ENCODE measurements at places on chromosomes 2 and 18.

DNA sequence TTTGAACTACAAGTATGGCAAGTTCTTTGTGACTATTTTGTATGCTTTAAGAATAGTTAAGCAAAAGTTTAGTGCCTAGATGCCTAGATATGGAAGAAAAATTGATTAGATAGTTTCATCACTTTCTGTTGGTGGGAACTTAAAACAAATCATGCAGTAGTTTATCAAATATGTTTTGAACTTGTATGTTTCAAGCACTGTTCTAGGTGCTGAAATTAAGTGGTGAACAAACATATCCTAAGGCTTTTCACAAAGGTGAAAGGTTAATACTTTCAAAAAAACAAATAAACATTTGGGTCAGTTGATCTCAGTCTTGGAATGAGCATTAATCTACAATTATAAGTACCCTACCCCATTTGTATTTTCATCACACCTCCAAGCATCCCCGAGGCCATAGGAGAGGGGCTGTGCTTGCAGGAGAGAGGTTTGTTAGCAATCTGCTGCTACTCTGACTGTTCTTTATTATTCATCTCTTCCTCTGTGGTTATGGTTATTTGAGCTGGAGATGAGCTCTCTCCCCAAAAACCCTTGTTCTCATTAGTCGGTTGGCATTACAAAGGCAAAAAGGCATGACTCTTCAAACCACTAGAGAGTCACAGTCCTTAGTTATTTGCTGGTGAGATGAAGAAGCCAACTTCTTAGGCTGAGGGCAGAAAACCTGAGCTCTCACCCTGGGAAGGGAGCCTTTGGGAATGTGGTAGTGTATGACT lies 103.9 kb upstream of the FHL2 start:
- DNase-seq, result no peak

GRCh38 chr2:85665264-85665937 lies 2.6 kb downstream of the SFTPB start:
- DNase-seq, result no peak

- DNase-seq, result no peak
Measured at GRCh38 chr2:207787017-207787416, 17.3 kb upstream of the FZD5 start.

DNA sequence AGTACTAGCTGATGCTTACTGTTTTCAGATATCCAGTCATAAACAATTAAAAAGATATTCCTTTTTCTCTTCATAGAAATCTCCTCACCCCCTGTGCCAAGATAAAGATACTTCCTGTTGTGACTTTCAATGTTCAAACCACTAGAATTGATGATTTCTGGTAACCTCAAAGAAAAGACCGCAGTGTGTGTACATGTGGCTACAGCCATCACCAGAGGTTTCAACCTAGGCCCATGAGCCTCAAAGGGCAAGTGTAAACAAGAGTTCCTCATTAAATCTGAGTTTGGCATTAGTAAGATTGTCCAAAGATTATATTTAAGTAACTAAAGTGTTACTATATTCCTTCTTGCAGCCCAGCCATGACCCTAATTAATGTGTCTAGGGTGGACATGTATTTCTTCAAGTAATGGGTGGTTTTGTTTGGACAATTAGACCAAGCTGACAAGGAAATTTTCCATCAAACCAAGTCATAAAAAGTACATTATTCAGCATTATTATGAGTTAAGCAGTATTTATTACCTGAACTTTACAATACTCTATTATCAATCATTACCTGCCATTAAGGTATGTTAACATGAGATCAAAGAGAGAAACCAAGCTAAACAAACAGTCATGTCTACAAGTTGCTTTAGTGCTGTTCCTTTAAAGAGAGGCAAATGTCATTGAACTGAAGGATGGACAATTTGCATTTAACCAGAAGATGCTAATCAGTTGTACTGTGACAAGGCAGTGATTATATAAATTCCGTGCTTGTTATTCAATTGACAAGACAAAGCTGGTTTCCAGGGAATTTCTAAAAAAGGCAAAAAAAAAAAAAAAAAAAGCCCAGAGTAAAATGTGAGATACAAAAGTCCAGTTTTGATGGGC lies 382.7 kb downstream of the LNPK start:
- DNase-seq, result no peak

DNA sequence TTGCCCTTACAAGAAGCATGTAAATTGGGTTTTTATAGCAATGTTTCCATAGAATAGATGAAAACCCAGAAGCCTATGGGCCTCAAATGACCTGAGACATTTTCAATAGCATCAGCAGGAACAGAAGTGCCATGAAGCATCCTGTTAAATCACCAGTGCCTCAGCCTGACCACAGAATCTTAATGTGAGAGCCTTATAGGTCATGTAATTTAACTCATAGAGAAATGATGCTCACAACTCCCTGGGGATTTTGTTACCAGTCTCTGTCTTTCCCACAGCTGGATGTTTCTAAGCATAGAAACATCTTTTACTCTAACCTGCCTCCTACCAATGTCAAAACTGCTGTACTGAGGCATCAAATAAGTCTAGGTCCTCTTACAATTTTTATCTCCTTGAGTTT lies 295.8 kb upstream of the ACVR2A start:
- DNase-seq, result no peak

DNA sequence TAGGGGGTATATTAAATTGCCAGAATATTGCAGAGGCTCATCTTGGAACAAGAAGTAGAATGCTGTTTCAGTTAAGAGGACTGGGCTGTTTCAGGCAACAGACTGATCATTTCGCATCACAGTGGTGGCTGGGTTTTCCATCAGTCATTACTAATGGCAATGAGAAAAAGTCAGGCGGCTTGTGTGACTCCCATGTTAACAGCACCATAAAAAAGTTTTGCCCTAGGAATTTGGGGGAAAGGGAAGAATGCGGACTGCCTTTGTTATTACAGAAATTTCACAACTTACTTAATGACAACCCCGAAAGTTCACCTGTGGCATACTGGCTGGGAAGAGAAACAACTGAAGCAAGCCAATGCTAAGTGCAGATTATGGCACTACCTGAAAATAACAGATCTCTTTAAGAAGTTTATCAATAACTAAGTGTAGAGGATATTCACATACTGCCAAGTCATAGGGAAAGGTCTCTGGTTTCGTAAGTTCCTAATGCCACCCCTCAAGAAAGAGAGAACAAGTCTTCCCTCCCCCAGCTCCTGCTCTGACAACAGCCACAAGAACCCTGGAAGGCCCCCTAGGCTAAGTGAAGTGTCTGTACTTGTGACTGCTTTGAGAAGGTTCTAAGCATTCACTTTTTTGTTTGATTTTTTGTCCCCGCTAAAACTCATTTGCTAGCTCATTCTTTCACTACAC lies 40.5 kb upstream of the AP1S3 start:
- DNase-seq, result no peak

DNA sequence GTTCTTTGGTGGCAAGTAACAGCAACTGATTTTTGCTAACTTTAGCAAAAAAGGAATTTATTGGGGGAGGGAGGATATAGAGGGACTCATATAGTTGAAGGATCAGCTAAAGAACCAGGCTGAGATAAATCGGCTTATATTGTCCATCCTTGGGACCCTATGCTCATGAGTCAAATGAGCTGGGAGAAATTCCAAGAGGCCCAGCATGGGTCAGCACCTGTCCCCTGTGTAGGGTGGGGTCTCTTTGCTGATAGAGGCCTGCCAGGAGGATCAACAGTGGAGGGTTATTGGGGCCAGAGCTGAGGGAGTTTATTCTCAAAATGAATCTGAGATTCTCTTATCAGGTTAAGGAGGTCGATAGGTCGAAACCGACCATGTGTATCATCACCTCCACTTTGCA lies 97.2 kb downstream of the VAPA start:
- no peak for DNase-seq

- DNase-seq, result no peak
Measured at GRCh38 chr2:158184556-158185343, 83.1 kb downstream of the UPP2 start.
